ENCODE measurements at places on chromosomes 4 and X. TPM values are rescaled to one million over a fixed set of nuclear protein-coding genes. Genes with fewer than 3 reads are reported as not detected.

Gene PAGE2
- not detected for total RNA-seq

Gene MAGEC1
- not detected for total RNA-seq

Gene ELMOD2
- total RNA-seq = 23.2 TPM

Gene ZFP92
- 1.9 TPM for total RNA-seq

Gene MAGEE1
- 3.8 TPM for total RNA-seq

Gene POU4F2
- not detected for total RNA-seq

Gene PAGE4
- total RNA-seq = not detected

Gene HTRA3
- 1.4 TPM for total RNA-seq

Gene FAM184B
- total RNA-seq = not detected

Gene VGLL1
- not detected for total RNA-seq

Gene STK26
- 19.3 TPM for total RNA-seq

Gene WDR17
- 1.4 TPM for total RNA-seq

Gene SRPK3
- not detected for total RNA-seq

Gene UGT2B17
- 0.94 TPM for total RNA-seq

Gene FGFR3
- total RNA-seq = 1.6 TPM

Gene PRR32
- total RNA-seq = not detected

Gene MAB21L2
- not detected for total RNA-seq

Gene FGB
- not detected for total RNA-seq

Gene PCSK1N
- total RNA-seq = not detected

Gene ALG13
- total RNA-seq = 78.3 TPM

Gene COL4A5
- total RNA-seq = 13.1 TPM

Gene AREG
- 0.57 TPM for total RNA-seq

Gene ZNF157
- total RNA-seq = 0.46 TPM

Gene ARHGEF38
- not detected for total RNA-seq

Gene SMR3B
- total RNA-seq = not detected

Gene BCAP31
- total RNA-seq = 132 TPM

Gene CLNK
- 2.2 TPM for total RNA-seq
